Activated T-cell treated with anti-CD3 and anti-CD28 coated beads, Interleukin-2, amount 50 U/mL, for 72 hours (primary cell): ENCODE measurements at places on chromosomes 6 and 20.
A peak's percentile ranks its signal among the peaks of the same experiment; 100 is the strongest.

GRCh38 chr6:41814629-41815028 is 27.1 kb downstream of the TOMM6 start:
- H3K36me3 ChIP-seq = no peaks in the 10 kb centered on the region
- H3K4me3 ChIP-seq = no peak overlapping the region
- DNase-seq = no peak
- no peak overlapping the region for H3K27ac ChIP-seq
- H3K4me1 ChIP-seq = no peaks in the 10 kb centered on the region
- no peaks in the 10 kb centered on the region for H3K27me3 ChIP-seq

DNA sequence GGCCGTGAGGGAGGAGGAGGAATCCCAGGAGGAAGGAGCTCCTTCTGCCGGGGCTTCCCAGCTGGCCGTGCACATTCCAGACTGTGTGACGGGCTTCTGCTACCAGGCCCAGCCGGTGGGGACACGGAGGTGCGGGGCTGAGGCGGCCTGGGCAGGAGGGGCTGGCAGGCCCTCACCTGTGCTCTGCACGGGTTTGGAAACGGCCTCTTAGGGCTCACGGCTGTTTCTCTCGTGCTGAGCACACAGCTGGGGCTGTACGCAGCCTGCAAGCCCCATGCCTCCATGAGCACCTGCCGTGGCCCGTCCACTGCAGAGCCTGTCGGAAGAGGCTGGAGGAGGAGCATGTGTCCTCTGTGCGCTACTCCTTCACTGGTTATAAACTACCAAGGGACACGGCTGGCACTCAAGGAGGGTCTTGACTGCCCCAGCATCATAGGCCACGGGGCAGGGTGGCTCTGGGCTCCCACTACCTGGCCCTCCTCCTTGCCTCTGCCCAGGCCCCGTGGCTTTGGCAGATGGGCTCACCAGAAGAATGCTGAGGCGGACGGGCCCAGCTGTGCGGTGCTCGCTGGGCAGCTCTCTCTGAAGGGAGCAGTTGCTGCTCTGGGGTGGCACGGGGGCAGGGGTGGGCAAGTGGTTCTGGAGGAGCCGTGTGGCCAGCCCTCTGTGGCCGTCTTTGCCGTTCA is 15.8 kb downstream of the NPEPL1 start:
- H3K27me3 ChIP-seq = no peaks in the 10 kb centered on the region
- peaks cover 1% of the 10 kb centered on the region for H3K36me3 ChIP-seq
- H3K27ac ChIP-seq = no peak overlapping the region
- H3K4me3 ChIP-seq = no peak overlapping the region
- no peak for DNase-seq

DNA sequence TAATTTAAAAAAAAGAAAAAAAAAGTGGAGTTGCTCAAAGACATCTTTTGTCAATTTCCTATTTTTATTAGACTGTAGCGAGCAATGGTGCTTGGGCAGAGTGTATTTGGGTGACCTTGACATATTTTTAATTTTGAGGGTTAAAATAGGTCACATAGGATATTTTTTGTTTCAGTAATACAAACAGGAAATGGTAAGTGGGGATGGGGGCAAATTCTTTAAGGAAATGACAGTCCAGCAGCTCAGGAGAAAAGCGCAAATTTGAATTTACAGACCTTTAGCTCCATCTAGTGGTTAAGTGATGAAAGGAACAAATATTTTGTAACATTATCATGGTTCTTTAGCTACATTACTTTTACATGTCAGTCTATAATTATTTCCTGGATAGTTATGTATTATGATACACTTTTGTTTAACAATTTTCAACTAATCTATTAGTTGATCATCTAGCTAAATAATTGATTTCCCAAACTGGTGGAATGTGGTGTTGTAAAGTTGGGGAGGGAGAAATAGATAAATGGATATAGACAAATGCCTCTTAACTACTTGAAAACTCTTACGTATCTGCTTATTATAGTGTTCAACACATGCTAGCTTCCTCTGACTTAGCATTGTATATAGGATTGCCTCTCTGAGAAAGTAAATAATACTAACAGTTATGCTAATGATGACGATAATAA is 10.0 kb downstream of the CITED2 start:
- H3K27me3 ChIP-seq = no peaks in the 10 kb centered on the region
- no peaks in the 10 kb centered on the region for H3K36me3 ChIP-seq
- H3K4me3 ChIP-seq = no peak overlapping the region
- peaks cover 19% of the 10 kb centered on the region for H3K4me1 ChIP-seq
- H3K27ac ChIP-seq = peak overlapping the region; percentile 79
- DNase-seq = no peak

GRCh38 chr20:32796981-32797451 is 22.7 kb upstream of the MAPRE1 start:
- H3K4me1 ChIP-seq = peaks cover 37% of the 10 kb centered on the region
- H3K27me3 ChIP-seq = no peaks in the 10 kb centered on the region
- no peak for DNase-seq
- H3K36me3 ChIP-seq = no peaks in the 10 kb centered on the region
- H3K27ac ChIP-seq = no peak overlapping the region

- H3K27ac ChIP-seq = no peak overlapping the region
- DNase-seq = no peak
- no peaks in the 10 kb centered on the region for H3K4me1 ChIP-seq
- H3K4me3 ChIP-seq = no peak overlapping the region
These were observed 10.1 kb upstream of the SSR1 start for GRCh38 chr6:7323074-7323473.

DNA sequence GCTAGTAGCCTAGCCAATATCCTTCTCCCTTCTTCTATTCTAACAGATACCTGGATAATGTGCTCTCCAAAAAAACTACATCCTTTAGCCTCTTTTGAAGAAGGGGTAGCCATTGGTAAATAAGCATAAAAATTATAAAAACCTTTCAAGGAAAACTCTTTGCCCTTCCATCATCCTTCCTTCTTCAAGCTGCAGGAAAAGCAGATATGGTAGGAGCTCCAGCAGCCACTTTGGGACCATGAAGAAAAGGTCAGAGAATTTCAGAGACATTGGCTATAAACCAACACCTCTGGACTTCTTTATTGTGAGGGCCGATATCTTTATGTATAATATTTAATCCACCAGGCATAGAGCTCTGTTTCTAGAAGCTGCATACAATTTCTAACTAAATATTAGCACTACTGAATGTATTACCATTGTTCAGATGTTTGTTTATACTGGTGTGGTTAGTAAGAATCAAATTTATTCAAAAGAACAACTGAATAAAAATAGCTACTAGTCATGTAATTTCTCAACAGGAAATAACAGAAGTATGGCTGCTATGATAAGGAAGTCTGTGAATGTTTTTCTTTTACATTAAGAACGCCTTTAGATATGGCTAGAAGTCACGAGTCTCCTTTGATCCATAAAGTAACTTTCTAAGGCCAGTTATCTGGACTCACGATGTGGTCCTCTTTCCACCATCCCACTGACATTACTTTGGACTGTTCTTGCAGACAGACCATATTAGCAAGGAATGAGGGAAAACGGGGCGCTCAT is 32.2 kb downstream of the MYLK4 start:
- no peak for DNase-seq
- H3K36me3 ChIP-seq = peaks cover 8% of the 10 kb centered on the region
- peaks cover 6% of the 10 kb centered on the region for H3K4me1 ChIP-seq
- no peak overlapping the region for H3K4me3 ChIP-seq
